ENCODE measurements at places on chromosomes 6 and 20.
A peak's percentile ranks its signal among the peaks of the same experiment; 100 is the strongest.

DNA sequence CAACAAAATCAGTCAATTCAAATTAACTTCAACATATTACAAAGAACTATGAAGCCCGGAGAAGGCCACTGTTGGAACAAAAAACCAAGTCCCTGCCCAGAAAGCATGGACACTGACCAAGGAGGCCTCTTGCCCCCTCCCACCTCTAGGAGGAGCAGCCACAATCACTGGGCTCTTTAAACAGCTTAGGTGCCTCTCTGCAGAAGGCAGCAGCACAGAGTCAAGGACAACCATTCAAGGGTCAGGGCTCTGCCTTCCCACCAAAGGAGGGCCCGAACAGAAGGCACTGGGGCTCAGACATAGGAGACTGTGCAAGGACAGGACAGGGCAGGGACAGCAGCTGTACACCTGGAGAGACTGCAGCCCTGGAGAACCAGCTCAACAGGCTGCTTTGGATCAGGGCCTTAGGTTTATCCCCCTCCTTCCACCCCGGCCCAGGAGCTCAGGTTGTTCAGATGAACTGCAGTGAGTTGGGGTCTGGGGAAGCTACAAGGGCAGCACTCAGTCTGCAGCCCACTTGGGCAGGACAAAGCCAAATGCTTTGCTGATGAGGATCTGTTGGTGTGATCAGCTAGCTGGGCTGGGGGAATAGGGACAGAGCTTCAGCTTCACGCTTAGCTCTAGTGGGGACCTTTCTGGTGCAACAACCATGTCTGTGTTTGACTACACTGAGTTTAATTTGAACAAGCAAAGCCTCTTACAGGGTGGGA, 17.8 kb downstream of the TOMM34 start:
- no peak for DNase-seq

DNA sequence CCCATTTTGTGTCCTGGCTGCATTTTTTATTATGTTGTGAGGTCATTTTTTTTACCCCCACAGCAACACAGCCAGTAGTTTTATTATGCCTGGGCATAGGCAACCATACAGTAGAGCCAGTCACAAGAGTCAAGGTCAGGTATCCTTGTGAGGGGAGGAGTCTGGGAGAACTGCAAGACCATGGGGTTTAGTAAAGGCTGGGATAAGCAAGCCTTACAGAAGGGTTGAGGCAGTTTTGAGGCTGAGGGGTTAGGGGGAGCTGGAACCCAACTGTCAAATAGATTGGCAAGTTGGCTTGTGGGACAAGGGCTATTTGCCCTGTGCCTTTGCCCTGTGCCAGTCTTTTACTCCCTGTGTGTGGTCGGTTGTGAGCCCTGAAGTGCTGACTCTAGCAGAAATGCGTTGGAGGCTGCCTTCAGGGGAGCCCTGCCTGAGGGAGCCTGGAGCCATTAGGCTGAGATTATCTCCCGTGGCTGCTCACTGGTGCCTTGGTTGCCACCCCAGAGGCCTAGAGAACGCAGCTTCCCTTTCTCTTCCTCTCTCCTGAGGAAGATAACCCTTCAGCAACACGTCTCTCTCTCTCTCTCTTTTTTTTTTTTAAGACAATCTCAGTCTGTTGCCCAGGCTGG, 31.1 kb downstream of the RALY start:
- DNase-seq = no peak

GRCh38 chr20:58294497-58295455, 14.7 kb upstream of the RAB22A start:
- no peak for DNase-seq

DNA sequence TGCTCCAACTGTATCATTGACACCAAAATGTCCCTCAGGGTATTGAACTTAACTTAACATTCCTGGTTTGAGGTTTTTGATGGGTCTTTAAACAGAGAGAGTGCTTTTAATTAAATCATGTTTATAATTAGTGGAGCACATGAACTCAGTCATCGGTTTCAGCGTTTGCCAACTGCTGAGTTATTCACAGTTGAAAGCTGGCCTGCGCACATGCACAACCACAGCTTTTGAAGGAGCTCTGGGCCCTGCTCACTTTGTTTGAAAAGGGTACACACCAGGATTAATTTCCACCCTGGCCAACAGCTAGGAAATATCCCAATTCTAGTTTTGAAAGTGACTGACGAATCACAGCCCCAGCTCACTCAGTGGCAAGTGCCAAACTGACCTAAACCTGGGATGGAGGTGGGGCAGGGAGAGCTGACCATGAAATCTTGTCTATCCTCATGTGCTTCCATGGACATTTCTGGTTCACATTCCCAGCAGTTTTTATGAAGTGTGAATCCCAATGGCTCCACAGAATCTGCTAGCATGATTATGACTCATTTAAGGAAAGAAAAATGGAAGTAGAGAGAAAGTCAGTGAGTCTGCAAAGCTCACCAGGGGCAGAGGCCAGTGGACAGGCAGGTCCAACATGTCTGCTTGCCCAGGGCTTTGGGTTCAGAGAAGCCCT, 247.8 kb downstream of the FNDC1 start:
- no peak for DNase-seq

DNA sequence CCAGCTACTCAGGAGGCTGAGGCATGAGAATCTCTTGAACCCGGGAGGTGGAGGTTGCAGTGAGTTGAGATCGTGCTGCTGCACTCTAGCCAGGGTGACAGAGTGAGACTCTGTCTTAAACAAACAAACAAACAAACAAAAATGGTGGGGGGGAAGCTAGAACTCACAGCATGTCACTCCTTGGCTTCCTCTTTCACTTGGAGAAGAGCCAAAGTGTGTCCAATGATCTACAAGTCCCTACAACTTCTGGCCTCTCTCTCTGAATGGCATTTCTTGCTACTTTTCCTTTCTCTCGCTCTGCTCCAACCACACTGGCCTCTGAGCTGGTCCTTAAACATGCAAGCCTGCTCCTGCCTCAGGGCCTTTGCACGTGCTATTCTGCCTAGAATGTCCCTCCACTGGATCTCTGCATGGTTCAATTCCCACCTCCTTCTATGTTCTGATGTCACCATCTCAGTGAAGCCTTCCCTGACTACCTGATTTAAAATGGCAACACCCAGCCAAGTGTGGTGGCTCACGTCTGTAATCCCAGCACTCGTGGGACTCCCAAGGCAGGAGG, 8.1 kb downstream of the TLDC2 start:
- no peak for DNase-seq

GRCh38 chr20:52379723-52380336, 188.3 kb upstream of the ZFP64 start:
- no peak for DNase-seq

GRCh38 chr6:75926293-75927168, 145.9 kb downstream of the IMPG1 start:
- no peak for DNase-seq

DNA sequence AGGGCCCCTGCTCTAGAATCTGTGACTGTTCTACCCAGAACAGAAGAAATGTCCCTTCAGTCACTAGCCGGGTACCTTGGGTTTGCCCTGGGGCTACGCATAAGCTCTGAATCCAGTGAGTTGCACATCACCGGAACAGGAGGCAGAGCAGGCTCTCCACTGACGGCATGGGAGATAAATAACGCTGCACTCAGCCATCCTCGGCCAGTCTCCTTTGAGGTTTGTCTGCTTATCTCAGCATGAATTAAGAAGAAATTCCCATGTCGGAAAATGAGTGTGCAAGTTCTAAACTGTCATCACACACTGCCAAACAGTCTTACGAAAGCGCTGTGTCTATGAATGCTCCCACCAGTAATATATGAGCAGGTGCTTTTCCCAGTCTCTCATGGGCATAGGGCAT, 90.8 kb downstream of the FAM50B start:
- no peak for DNase-seq

- no peak for DNase-seq
Observed at GRCh38 chr6:123016431-123017103, 20.5 kb downstream of the CLVS2 start.

GRCh38 chr6:14187406-14187805, 69.8 kb downstream of the CD83 start:
- no peak for DNase-seq

GRCh38 chr6:49225471-49225870, 237.6 kb downstream of the MMUT start:
- DNase-seq = no peak

GRCh38 chr20:32541323-32542258, 43.5 kb downstream of the NOL4L start:
- no peak for DNase-seq

GRCh38 chr6:163889904-163890514, 475.5 kb downstream of the QKI start:
- no peak for DNase-seq

GRCh38 chr6:41489120-41489851, 56.9 kb upstream of the FOXP4 start:
- DNase-seq = no peak

DNA sequence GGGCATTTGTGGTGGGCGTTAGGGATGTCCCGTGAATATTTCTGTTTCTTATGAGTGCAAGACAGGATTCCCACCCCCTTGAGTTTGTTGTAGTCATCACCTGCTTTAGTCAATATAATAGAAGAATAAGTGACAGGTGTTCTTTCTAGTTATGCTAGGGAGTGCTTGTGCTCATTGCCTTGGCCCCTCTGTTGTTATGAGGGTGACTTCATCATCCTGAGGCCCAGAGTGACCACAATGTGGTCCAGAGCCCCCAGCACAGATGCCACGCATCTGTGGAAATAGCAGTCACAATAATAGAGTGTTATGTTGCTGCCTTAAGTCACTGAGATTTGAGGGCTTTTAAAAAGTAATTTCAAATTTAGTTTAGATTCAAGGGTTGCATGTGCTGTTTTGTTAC, 42.4 kb downstream of the GGTLC1 start:
- no peak for DNase-seq

- DNase-seq = peak; percentile 64
Observed at GRCh38 chr20:728256-728944, 39.9 kb downstream of the SLC52A3 start.

GRCh38 chr20:11118802-11119380, 445.1 kb upstream of the JAG1 start:
- DNase-seq = no peak

DNA sequence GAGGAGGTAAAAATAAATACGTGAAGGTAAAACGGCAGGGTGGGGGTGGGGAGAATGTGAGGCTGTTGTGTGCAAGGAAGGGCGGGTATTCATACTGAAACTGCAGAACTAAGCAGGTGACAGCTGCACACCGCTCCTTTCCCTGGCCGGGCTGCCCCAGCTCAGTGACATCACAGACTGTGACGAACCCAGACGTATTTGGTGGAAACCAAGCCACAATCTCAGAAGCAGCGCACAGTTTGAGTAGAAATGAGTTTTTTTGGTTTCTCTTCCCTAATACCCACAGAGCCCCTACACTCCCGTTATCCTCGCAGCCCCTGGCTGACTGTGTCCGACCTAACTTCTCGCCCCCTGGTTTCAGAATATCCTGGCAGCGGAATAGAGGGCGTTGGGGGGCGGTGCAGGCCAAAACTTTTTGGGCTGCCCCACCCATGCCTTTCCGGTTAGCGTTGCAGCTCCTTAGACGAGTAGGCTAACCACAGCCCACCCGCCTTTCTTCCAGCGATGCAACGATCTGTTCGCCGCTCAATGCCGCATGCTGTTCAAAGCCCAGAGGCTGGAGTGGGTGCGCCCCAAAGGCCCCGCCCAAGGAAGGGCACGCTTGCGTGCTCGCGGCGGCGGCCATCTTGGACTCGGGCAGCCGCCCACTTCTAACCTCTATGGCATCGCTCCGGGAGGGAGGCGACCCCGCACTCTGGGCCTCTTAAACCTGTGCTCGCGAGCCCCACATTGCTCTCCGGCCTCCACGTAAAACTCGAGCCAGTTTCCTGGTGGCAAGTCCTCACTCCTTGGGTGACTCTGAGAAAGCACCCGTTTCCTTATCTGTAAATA, 9.1 kb downstream of the BAK1 start:
- DNase-seq = peak; percentile 50

DNA sequence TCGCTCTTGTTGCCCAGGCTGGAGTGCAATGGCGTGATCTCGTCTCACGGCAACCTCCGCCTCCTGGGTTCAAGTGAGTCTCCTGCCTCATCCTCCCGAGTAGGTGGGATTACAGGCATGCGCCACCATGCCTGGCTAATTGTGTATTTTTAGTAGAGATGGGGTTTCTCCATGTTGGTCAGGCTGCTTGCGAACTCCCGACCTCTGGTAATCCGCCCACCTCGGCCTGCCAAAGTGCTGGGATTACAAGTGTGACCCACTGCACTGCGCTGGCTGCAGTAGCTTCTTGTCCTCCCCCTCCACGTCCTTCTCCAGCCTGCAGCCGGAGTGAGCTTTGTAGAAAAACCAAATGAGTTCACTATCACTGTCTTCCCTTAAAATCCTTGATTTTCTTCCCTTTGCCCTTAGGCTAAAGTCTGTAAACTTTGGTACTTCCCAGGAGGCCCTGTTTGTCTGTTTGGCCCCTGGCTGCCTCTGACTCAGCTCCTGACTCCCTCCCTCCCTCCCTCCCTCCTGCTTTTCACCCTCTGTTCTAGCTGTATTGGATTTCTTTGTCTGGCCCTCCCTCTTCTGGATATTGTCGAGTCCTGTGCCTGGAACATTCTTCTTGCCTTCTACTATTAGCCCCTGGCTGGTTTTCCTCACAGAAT, 12.9 kb downstream of the PARD6B start:
- no peak for DNase-seq

DNA sequence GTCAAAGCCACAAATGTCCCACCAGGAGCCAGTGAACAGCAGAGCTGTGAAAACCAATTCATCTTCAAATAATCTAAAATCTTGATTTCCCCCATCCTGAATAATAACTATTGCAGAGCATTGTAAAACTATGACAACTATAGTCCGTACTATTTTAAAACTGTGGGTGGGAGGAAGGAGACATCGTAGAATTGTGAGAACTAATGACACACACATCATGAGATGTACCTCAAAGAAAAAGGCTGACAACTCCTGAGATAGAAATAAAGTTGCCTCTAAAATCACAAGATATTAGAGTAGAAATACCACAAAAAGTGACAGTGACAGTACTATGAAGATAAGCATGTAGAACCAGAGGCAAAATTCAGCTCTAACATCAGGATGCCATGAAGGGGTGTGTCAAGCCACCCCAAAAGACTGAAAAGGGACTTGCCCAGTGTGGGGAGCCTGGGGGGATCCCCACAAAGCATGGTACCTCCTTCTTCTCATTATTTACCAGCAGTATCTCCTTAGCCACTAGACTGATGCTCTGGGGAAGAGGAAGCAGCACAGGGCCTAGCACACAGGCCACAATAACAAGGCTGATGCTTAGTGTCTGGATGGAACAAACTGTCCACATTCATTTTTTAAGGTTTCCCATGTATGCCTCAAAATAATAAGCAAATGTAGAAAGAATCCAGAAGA, 13.4 kb downstream of the NAPB start:
- DNase-seq = no peak

- DNase-seq = no peak
Observed at GRCh38 chr6:120056085-120056484, 706.5 kb upstream of the MAN1A1 start.

- DNase-seq = no peak
Observed at GRCh38 chr6:158026901-158027589, 45.4 kb downstream of the SYNJ2 start.

All from GDM1 (cell line).